CD4-positive, alpha-beta T cell treated with Interleukin-17A for 1 hour (primary cell): ENCODE measurements at places on chromosomes 11 and 22.

DNA sequence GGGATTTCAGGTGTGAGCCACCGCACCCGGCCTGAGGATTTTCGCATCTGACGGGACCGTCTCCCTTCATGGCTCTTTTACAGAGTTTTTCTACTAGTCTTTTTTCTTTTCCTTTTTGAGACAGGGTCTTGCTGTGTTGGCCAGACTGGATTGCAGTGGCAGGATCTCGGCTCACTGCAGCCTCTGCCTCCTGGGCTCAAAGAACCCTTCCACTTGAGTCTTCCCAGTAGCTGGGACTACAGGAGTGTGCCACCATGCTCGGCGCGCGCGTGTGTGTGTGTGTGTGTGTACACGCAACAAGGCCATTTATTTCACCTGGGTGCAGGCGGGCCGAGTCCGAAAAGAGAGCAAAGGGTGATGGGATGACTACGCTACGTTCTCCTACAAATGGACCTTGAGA is 10.9 kb downstream of the SERHL2 start:
- DNase-seq: no peak

DNA sequence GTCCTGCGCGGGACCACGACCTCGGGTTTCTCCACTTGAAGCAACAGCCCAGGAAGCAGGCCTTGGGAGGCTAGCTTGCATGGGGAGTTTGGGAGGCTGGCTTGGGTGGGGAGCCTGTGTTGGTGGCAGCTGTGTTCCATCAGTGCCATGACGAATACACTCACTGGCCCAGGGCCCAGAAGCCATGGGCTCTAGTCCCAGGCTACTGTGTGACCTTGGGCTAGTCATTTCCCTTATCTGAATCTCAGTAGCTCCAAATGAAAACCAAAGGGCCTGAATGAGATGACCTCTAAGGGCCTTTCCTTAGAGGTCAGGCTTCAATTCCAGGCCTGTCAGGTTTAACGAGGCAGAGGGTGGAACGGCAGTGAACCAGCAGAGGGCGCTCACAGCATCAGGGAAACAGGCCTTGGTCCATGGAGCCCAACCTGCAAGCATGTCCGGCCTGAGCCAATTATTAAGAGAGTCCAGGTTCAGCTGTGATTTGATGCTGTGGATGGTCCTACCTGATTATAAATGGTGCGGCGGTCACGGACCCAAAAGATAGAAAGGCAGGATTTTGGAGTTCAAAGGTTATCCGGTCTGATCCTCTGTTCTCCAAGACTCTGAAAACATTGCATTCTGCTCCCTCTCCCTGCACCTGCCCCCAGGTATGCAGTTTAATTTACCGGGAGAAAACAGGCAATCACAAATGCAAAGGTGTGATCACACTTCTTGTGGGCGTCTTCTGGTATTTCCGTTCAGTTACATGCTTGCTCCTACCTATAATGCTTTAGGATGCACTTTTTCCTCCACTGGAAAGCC is 15.9 kb downstream of the PTPN5 start:
- peak; percentile 48 for DNase-seq

DNA sequence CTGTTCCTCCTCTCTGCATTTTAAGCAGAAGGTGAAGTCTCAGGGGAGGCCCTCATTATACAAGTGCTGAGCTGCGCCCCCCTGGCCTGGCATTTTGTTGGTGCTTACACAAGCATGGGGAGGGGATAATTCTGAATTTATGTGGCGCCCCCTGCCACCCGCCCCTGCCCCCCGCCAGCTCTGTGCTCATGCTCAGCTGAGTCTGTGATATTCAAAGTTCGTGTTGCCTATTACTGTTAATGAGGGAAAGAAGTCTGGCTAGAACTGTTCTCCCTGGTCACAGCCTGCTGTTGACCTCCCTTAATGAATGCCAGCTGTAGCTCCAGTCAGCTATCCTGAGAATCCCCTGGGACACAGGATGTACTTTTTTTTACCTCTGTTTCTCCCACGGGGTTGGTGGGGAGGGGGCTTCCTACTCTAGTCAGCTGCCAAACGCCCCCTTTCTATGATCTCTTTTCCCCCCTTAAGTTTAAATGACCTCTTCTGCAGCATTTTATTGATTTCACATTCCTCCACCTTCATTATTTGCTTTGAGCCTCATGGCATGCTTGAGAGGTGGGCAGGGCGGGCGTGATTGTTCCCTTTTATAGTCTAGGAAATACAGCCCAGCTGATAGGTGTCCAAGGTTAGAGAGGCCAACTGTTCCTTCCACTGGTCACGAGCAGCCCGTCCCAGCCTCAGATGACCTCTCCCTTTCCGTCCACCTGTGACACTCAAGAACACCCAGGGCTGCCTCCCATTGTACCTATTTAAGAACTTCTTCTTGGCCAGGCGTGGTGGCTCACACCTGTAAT is 12.2 kb downstream of the USP2 start:
- no peak for DNase-seq

- no peak for DNase-seq
Measured at GRCh38 chr11:13669544-13670488, 1.3 kb downstream of the FAR1 start.

GRCh38 chr11:35223371-35223796 is 84.4 kb downstream of the CD44 start:
- DNase-seq: no peak

DNA sequence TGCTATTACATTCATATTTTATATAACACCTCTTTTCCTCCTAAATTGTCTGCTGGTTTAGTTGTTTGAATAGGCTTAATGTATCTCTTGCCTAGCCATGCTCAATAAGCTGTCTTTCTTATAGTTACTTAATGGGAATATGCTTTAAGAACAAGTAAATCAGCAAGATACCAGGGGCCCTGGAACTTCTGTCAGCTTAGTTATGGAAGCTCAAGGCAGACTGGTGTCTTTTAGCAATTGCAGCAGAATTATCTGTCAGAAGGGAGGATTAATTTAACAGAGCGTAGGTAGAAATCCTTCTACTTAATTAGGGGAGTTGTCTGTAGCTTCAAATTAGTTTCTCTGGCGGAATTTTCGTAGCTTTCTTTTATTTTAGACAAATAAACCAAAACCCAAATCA is 94.9 kb downstream of the C11orf91 start:
- DNase-seq: no peak

DNA sequence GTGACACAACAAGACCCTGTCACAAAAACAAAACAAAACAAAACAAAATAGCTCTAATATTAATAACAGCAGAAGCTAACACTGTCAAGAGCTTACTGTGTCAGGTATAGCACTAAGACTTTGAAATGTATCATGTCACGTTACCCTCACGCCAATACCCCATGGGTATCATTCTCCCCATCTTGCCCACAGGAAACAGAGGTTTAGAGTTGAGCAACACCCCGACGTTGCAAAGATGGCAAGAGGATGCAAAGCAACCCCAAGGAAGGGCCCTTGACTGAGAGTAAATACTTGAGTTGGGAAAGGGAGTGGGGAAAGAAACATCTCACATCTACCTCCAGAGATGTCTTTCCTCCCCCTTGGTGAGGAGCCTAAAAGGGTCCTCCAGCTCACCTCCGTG is 366.8 kb downstream of the LARGE1 start:
- no peak for DNase-seq

DNA sequence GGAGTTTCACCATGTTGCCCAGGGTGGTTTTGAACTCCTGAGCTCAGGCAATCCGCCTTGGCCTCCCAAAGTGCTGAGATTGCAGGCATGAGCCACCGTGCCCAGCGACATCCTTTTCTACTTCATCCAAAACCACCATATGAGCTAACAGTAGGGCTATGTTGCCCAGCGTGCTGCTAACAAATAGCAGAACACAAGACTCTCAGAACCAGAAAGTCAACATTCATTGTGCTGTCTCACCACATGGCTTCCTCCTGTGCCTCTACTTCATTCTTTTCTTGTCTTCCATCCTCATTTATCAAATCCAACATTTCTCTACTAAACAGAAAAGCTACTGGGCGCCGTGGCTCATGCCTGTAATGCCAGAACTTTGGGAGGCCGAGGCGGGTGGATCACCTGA is 12.0 kb upstream of the DENND5A start:
- no peak for DNase-seq

DNA sequence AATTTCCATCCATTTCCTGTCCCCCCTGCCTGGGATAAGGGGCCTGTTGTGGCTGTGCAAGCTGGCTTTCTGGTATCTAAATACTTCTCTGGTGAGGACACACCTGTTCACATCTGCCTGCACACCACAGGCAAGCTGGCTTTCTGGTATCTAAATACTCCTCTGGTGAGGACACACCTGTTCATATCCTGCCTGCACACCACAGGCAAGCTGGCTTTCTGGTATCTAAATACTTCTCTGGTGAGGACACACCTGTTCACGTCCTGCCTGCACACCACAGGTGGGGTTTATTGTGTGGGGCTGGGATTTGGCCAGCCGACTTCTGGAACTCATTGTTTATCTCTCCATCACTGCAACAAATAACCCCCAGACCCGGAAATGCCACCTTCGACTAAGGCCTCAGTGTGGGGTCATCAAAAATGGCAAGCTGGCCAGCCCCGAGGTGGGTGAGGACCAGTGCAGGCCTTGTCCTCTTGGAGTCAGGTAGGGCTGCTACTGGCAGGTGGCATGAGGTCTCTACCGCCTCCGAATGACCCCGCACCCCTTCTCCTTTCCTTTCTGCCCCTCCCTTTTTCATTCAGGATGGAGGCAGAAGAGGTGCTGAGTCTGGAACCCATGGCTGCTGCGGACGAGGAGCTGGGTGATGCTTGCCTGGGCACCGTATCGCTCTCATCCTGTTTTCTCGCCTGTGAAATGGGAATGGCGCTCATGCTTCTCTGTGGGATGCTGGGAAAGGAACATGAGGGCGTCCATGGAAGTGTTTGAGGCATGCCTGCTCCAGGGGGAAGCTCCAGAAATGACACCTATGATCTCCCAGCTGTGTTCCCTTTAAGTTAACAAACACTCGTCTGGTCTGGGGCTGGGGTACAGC is 43.5 kb upstream of the MYEOV start:
- no peak for DNase-seq

DNA sequence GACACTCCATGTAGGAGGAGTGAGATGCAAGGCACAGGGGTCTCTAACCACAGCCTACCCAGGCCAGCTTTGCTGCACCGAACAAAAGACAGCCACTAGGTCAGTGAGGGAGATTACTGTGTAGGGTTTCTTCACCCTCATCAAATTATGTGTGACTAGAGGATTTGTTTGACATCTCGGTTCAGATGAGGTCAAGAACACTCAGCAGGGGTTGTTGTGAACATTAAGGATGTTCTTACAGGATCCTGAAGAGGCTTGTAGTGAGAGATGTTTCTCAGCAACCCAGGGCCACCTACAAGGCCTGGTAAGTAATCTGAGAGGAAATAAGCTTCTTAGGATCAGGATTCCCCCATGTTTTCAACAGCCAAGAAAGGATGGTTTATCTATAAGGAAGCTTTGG is 202.1 kb downstream of the NXPE2 start:
- DNase-seq: no peak

DNA sequence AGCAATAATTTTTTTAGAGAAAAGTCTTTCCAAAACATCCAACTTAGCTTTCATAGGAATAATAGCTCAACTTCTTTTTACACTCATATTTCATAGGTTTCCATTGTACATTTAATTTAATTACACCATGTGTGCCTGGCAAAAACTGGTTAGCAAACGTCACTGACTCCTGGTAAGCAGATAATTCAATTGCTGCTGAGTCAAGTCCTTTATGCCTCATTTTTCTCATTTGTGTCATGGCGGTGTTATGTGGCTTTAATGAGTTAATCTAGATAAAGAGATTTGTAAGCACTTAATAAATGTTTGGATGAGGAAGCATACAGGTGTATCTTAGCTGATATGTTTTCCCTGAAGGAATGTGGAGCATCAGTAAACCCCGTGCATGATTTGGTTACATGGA is 41.2 kb upstream of the PAK1 start:
- DNase-seq: no peak

GRCh38 chr11:69448471-69449284 is 32.8 kb upstream of the LINC01488 start:
- DNase-seq: no peak

- DNase-seq: no peak
Measured at GRCh38 chr11:61372659-61373420, 10.7 kb downstream of the TMEM138 start.
